Central memory CD4-positive, alpha-beta T cell (primary cell): ENCODE measurements at places on chromosomes 2 and 18.

DNA sequence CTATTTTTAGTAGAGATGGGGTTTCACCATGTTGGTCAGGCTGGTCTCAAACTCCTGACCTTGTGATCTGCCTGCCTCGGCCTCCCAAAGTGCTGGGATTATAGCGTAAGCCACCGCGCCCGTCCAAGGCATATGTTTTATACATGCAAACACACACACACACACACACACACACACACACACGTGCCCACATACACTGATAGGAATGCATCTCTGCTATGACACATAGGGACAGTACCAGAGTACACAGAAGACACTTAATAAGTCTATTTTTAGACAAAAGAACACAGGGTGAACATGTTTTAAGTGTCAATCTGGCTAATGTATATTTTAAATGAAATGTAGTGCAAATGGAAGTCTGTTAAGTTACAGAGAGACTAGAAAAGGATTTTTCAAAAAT is 10.7 kb upstream of the RNF103 start:
- no peak for DNase-seq

DNA sequence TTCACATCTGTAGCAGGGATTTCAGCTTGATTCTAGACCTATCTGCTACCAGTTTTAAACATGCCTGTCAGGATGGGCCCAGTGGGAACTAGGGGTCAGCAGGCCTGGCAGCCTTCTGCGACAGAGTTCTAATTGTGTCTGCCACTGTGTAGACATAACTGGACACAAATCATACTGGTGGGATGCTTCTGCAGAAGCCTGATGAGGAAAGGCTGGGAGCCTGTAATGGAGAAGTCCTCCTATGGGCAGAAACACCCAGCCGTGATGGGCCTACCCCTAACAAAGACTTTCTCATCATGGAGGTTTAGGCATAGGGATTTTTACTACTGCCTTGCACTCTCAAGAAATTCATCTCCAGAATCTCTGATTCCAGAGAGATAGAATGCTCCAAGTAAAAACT is 166.9 kb downstream of the PDE11A start:
- DNase-seq: no peak

GRCh38 chr2:5914811-5915611 is 222.8 kb downstream of the SOX11 start:
- DNase-seq: no peak

GRCh38 chr2:14516844-14517243 is 115.7 kb upstream of the LRATD1 start:
- DNase-seq: no peak

GRCh38 chr18:37343542-37343851 is 222.1 kb downstream of the CELF4 start:
- DNase-seq: no peak

- DNase-seq: no peak
These were observed 73.7 kb downstream of the PXDN start for GRCh38 chr2:1670636-1671035.

DNA sequence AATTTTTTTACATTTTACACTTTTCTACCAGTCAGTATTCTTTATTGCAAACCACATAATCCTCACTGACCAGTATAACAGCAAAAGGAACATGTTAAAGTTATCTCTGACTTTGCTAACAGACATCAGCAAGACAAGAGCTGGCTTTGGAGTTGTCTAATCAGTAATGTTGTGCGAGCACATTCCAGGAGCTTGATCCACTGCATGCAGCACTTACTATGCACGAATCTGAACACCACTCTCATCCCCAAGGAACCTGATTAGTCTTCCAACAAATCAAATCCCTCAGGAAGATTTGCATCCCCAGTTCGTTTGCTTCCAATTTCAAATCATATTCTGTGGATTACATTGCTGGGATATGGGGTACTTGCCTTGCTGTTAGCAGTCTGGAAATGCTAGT is 269.3 kb upstream of the EPC2 start:
- DNase-seq: no peak

DNA sequence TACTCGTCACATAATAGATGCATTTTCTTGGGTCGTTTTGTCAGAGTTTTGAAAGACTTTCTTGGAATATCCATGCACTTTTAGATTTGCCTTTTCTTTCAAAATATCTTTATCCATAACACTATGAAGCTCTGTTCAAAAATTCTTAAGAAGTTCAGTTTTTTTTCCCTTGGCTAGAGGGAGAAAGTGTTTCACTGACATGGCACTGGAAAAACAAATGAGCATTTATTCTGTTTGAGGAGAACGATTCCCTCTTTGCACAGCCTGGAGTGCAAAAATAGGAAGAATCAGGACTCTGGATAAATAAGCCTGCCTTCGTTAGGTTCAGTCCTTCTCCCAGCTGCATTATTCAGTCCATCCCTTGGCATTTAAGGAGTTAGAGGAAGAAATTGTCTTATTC is 91.0 kb upstream of the RPE start:
- DNase-seq: no peak

DNA sequence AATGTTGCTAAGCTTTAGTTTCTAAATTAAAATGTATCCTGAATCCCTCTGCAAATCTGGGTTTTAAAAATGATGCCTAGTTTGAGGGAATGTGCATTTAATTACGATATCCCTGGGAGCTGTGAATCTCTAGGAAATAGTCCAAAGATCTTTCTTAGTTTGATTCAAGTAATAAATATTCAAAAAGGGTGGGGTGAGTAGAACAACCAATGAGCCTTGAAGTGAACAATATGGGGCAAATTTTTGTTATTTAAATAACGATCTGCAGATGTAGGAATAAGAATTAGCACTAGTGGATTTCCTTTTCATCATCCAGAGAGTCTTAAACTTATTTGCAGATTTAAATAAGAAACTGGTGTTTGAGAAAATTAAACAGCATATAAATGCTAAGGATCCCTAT is 106.3 kb downstream of the ACVR1 start:
- no peak for DNase-seq

GRCh38 chr2:180219491-180219890 is 212.4 kb upstream of the CWC22 start:
- no peak for DNase-seq

DNA sequence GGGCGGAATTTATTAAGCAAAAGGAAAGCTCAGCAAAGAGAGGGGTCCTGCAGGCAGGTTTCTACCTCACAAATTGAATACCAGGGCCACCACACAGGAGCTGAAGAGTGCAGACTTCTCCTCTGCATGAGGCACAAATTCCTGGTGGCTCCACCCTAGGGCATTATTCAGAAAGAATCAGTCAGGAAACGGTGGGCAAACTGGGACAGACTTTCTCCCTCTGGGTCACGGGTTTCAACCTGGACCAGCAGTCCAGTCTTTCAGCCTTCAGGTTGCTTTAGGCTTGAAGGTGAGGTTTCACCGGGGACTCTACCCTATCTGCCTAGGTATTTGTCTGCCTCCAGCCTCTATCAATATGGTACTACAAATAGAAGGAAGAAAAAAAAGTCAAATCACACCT is 41.8 kb downstream of the ACSL3 start:
- DNase-seq: no peak

- no peak for DNase-seq
These were observed 326.5 kb downstream of the SATB2 start for GRCh38 chr2:199131136-199131655.

- DNase-seq: no peak
These were observed 51.7 kb upstream of the KLF7 start for GRCh38 chr2:207217442-207217841.

- DNase-seq: no peak
These were observed 58.0 kb downstream of the ZNF519 start for GRCh38 chr18:14074187-14074586.

GRCh38 chr2:100592226-100592625 is 29.4 kb downstream of the PDCL3 start:
- DNase-seq: no peak

- no peak for DNase-seq
These were observed 1.0 kb upstream of the ZC3H8 start for GRCh38 chr2:112255875-112256274.

GRCh38 chr18:28606686-28607085 is 429.8 kb upstream of the CDH2 start:
- DNase-seq: no peak

GRCh38 chr2:242051463-242051862 is 181.9 kb downstream of the RTP5 start:
- DNase-seq: no peak

- no peak for DNase-seq
These were observed 36.5 kb downstream of the PPM1B start for GRCh38 chr2:44205169-44205568.

- DNase-seq: no peak
These were observed 288.9 kb upstream of the EPAS1 start for GRCh38 chr2:46008091-46008870.

DNA sequence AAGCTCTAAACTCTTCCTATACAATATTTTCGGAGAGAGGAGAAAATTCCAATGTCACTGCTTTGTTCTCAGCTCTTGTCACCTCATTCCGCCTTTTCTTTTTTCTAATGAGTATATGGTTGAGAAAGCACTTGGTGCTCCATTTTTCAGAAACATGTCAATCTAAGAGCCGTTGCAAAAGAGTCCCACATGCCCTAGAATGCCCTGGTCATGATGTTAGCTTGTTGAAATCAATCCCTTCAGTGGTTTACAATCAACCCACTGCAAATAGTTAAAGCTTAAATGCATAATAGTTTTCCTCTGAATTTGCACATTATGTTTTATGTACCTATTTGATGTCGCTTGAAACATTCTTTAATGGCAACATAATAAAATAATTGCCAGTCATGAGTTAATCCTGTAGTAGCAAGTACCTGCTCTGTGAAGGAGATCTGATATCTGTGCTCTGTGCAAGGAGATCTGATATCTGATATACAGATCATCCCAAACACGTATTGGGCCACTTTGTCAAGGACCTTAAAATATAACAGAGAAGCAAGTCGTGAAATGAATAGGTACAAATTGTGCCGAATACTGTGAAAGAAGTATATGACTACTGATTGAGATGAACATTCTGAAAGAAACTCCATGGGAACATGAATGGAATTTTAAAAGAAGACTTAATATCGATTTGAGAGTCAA is 1633.5 kb downstream of the SUCLG1 start:
- DNase-seq: no peak

GRCh38 chr18:51430538-51430937 is 233.1 kb upstream of the MEX3C start:
- no peak for DNase-seq

DNA sequence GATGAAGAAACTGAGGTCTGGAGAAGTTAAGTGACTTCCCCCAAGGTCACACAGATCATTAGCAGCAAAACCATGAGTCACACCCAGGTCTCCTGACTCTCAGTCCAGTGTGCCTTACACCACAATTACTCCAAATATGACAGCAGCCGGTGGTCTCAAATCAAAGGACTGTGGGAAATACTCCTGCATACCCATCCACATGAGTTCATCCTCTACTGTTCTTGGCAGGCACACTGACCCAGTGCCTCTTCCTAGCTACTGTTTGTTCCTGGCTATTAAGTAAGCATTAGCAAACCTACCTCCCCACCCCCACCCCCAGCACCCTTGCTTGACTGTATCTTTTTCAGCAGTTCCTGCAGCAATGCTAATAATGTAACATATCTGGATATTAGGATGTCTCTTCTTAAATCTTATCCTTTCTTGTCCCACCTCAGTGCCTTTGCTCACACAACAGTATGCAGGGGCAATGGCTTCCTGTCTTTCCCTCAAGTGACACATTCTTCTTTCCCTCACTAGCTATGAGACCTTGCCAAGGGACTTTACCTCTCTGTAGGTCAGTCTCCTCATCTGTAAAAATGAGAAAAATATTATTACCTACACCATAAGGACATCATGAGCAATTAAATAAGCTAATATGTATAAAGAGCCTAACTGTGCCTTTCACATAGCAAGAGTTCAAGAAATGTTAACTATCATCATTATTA is 46.2 kb downstream of the FAM98A start:
- no peak for DNase-seq

DNA sequence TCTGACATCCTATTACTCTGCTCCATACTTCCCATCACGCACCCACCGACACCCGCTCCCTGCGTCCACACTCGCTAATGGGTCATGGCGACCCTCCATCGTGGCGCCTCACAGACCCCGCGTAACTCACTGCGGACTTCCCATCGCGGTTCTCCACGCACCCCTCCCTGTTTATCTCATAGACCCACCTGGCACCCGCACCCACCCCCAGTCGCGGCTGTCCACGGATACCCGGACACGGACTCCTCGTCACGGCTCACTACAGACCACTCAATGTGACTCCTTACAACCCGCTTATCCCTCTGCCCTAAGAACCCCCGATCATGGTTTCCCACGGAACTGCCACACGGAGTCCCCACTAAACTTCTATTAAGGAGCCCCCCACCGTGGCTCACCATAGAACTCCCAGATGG is 458 bp downstream of the CXXC1 start:
- DNase-seq: no peak

GRCh38 chr2:45119038-45119437 is 109.8 kb upstream of the SIX2 start:
- no peak for DNase-seq

- DNase-seq: no peak
These were observed 15.1 kb downstream of the TRIB2 start for GRCh38 chr2:12731701-12732280.

DNA sequence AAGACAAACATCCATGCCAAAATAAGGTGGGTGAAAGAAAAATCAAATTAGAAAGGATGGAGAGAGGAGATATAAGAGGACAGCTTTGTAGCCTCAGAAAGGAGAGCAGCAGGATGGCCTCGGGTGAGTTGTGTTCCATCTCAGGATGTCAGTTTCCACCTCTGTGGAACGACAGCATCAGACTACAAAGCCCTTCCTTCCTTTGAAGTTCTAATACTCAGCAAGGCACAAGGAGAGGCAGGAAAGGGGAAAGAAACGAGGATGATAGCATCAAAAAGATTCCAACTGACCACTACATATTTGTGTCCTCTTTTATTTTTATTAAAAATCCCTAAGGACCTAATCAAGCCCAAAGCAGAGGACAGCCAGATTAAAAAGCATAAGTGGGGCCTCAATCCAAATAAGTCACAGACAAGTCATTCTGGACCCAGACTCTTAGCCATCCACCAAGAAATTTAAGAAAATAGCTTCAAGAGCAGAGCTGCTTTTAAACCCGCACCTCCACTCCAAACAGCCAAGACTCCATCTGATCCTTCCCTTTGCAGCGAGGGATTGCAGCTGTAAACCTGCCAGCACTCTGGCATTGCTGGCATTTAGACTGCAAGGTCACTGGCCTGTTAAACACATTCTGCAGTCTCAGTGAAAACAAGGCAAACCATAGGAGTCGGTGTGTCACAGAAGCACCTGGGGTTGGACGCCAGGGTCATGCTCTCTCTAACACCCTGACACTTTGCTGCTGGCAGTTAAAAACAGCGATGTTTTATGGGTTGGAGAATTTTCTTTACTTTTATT is 314.5 kb upstream of the CHAC2 start:
- DNase-seq: no peak

- DNase-seq: no peak
These were observed 229.7 kb downstream of the DYSF start for GRCh38 chr2:71683070-71683469.

DNA sequence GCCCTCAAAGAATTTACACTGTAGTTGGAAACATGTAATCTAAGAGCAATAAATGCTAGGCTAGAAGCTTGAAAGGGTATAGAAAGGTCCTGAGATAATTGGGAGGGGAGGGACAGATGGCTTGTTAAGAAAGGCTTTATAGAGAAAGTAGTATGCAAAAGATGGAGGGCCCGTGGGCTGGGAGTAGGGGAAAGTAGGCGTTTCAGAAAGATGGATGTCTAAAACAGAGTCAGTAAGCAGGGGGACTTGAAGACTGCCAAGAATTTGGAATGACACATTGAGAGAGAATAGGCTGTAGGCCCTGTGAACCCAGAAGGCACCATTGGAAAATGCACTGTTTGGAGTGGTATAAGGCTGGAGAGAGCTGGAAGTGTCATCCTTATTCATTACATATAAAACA is 822 bp downstream of the PSMG2 start:
- DNase-seq: no peak

- DNase-seq: no peak
These were observed 679.7 kb downstream of the ZEB2 start for GRCh38 chr2:143840194-143840593.
